Stimulated activated CD4-positive, alpha-beta T cell treated with anti-CD3 and anti-CD28 coated beads, Interleukin-1b, Interleukin-23, amount 100 ng/mL, for 1 hour (primary cell): ENCODE measurements at places on chromosomes 16 and 17.

GRCh38 chr17:10051112-10051511 lies 146.0 kb upstream of the RCVRN start:
- DNase-seq = no peak

GRCh38 chr16:56525236-56525635 lies 5.4 kb upstream of the BBS2 start:
- DNase-seq = no peak

- no peak for DNase-seq
Observed at GRCh38 chr16:49637933-49638672, 217.8 kb downstream of the ZNF423 start.

- no peak for DNase-seq
Observed at GRCh38 chr16:67302076-67302475, 22.7 kb downstream of the PLEKHG4 start.

DNA sequence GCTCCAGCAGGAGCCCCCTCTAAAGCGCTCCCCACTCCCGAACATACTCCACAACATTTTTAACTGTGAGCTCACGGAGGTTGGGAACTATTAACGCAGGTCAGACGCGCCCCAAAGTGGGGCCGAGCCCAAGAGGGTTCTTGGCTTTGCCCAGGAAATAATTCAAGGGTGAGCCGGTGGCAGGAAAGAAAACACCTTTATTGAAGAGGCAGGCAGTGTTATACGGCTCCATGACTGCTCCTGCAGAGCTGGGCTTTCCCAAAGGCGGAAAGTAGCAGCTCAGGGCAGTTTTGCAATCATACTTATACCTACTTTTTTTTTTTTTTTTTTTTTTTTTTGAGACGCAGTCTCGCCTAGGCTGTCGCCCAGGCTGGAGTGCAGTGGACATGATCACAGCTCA lies 6.2 kb downstream of the ADCY9 start:
- no peak for DNase-seq

DNA sequence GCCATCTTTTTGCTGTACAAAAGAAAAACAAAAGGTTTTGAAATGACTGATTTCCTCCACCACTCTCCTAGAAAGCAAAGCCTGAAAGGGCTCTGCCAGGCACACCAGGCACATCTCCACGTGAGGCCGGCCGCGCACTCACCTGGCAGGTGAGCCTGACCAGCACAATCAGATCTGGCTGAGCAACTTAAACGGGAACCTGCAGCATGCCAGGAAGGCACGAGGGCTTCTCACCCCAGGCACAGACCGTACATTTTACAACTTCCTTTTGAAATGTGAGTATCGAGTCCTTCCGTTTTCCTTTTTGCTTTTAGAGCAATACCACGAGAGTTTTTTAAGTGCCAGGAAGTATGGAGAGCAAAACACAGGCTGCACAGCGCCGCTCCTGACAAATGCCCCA lies 22.5 kb downstream of the SLC38A10 start:
- no peak for DNase-seq

- DNase-seq = no peak
Observed at GRCh38 chr17:34241062-34241461, 14.0 kb upstream of the CCL2 start.

DNA sequence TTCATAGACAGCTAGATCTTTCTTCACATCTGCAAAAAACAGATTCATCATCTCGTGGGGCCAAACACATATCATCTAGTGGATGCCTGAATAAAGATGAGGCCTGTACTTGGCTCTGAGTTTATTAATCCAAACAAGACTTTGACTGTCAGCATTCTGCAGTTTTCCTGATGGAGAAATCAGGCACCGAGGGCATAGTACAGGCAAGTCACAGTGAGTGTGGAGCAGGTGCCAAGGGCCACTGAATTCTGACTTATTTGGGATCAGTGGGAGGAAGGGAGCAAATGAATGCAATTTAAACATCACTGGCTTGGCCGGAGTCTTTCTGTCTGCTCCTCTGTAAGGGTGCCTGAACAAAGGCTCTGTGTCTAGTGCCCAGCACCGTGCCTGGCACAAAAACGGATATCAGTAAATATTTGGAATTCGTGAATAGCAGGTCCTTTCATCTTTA lies 975 bp downstream of the CFAP20 start:
- DNase-seq = no peak

- DNase-seq = no peak
Observed at GRCh38 chr16:10987361-10988163, 43.2 kb downstream of the CLEC16A start.

DNA sequence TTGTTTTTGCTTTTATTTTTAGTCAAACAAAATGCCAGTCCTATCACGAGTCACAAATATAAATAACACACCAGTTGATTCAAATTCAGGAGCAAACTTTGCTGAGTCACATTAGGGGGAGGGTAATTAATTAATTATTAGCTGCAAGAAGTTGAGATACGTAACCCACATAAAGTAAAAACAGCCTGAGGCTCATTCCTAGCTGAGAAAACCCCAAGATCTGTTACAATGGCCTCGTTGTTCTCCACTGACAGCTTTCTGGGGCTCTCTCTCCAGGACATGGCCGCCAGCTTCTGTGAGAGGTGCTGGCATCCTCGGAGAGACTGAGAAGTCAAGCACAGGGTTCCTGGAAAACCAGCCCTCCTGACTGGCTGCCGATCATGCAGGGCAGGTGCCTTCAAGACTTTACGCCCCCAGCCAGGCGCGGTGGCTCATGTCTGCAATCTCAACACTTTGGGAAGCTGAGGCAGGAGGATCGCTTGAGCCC lies 11.1 kb downstream of the RAB40B start:
- DNase-seq = no peak

DNA sequence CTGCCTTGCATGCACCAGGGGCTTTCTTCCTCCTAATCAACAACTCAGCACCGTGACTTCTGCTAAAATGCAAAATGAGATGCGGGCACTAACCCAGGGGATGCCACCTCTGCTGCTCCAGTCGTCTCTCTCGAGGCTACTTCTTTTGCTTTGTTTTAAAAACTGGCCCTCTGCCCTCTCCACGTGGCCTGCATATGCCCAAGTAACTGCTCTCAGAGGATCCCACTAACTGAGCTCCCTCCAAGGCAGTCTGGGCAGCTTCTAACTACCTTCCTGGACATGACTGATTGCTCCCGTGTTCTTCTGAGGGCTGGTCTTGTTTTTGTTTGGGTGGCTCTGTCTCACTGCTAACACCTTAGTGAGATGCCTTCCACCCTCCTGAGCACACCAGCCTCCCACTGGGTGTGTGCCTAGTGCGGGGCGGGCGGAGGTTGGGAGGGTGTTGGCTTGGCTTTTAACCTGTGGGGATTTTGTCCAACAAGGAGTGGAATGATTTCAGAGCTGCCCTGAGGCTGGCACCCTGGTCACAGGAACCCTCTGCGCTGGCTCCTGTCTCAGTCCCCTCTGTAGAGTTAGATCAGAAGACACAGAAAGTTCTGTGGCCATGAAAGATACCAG lies 8.9 kb upstream of the LGALS9 start:
- no peak for DNase-seq

GRCh38 chr17:76139801-76140660 lies 1.0 kb downstream of the FOXJ1 start:
- no peak for DNase-seq

- no peak for DNase-seq
Observed at GRCh38 chr16:64167936-64168335, 953.9 kb downstream of the CDH11 start.

DNA sequence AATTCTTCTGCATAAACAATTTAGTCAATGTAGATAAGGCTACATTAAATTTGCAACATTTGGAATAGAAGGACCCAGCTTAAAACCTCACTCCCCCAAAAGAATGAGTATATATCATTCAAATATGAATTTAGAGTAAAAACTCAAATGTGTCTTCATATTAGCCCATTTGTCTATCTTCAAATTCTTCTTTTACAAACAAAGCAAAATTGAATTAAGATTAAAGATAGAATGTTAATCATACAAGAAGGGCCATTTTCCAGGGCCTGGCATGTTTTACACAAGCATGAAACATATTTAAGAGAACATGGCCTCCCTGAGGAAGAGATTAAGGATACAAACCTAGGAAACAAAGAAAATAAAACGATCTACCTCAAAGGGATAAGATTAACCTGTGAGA lies 8.4 kb downstream of the TOX3 start:
- no peak for DNase-seq

DNA sequence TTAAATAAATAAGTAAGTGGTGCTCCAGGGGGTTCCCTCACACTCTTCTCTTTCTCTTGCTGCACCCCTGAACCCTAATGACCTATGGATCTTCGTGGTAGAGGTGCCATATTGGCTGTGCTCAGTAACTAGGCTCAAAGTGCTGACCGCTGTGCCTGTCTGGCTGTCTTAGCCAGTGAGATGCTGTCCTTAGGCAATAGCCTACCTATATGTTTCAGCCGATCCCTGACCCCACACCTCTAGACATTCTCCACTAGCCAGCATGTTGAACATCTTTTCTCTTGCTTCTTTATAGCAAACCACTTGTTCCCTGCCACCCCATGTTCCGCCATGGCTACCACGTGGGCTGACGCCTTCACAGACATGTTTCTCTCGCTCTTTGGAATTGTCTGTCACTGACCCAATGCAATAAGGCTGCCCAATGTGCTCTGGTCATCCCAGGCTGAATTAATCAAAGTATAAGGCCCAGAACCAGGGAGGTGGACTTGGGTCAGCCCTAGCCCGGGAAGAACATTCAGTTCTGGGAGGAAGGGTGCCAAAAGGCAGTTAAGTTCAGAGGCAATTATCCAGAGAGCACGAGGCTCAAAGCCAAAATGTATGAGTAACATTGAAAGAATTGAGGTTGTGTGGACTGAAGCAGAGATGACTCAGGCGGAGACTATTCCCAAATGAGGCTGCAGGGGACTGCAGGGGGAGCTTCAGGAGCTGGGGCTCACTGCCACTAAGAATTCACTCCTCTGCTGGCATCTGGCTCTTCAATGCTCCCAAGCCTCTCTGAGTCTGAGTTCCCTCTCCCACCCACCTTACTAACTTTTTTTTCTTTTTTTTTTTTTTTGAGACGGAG lies 28.7 kb upstream of the TNRC6A start:
- DNase-seq = no peak

DNA sequence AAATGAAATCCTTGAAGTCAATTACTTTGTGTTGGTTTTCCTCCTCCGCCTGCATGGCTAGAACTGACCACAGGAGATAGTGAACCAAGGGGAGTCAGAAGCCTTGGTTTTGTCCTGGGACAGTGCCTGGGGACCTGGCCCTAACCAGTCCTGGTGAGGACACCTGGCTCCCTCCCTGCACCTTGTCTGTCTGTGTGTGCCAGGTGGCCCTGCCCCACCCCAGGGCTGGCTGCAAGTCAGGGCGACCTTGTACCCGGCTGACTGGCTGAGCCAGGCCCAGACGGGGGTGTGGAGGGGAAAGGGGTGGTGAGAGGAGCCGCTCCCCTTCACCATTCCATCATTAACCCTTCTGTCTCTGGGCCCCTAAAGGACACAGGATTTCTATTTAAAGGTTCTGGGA lies 3.4 kb downstream of the RAPGEFL1 start:
- no peak for DNase-seq

DNA sequence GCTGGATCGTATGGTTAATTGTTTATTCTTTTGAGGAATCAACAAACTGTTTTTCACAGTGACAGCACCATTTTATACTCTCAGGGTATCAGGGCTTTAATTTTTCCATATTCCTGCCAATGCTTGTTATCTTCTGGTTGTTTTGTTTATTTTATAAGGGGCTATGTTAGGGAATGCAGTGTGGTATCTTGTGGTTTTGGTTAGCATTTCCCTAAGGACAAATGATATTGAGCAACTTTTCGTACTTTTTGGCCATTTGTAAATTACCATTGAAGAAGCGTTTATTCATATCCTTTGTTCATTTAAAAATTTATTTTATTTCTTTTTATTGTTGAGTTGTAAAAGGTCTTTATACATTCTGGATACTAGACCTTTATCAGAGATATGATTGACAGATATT lies 322.0 kb upstream of the SALL1 start:
- no peak for DNase-seq

- DNase-seq = no peak
Observed at GRCh38 chr17:41171886-41172285, 3.9 kb upstream of the KRTAP4-3 start.

DNA sequence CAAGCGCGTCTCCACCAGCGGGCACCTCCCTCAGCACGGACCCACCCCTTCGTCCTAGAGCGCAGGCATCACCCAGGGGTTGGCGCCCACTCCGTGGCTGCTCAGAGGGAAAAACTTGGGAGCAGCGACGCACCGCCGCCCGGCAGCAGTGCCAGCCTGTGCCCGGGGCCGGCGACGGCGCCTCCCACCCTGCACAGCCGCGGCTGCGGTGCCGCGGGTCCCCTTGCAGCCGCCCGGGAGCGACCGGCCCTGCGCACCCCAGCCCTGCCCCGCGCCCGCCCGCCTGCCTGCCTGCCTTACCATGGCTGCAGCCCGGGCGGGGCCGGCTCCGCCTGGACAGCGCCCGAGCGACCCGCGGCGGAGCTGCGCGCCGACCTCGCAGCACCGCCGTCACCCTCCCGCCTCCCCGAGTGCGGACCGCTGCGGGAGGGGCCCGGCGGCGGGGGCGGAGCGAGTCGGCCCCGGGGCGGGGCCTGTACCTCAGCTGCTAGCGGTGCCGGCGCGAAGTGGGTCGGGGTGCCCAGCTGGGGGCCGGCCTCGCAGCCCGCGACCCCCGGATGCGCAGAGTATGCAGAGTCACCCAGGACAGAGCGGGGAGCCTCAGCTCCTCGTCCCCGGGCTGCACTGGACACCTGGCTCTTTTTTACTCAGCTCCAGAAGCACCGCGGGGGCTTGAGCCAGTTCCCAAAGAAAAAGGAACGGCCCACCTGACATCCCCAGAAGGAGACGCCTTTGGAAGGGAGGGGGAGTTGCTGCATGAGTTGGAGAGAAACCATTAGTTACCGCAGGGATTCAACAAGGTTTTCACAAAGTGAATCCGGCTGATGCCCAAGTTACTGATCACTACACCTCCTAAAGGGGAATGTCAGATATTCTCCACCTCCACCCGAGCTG lies 17.5 kb upstream of the MTMR4 start:
- DNase-seq = peak; percentile 49

DNA sequence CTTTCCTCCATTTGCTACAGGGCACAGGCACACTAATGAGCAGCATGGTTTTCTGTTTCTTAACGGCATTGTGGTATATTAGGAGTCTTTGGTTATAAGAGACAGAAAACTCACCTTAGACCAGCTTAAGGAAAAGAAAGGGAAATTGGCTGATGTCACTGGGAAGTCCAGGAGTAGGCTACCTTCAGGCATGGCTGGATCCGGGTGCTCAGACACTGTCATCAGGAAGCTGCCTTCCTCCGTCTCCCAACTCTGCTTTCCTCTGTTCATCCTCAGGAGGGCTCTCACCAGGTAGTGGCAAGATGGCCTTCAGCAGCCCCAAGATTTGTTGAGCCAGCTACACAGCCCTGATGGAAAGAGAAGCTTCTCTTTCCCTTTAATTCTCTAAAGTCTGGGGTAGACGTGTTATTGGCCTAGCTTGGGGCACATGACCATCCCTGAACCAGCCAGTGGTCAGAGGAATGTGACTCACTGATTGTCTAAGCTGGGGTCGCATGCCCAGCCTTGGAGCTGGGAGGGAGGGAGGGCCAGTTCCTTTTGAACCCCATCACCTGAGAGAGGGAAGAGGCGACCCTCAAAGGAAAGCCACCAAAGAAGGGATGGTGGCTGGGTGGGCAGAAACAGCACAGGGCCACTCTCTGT lies 117.4 kb downstream of the CLEC16A start:
- DNase-seq = no peak
